PC-9 (cell line): ENCODE measurements at places on chromosomes 7 and 10. TPM values are rescaled to one million over a fixed set of nuclear protein-coding genes. Genes with fewer than 3 reads are reported as not detected.

DNA sequence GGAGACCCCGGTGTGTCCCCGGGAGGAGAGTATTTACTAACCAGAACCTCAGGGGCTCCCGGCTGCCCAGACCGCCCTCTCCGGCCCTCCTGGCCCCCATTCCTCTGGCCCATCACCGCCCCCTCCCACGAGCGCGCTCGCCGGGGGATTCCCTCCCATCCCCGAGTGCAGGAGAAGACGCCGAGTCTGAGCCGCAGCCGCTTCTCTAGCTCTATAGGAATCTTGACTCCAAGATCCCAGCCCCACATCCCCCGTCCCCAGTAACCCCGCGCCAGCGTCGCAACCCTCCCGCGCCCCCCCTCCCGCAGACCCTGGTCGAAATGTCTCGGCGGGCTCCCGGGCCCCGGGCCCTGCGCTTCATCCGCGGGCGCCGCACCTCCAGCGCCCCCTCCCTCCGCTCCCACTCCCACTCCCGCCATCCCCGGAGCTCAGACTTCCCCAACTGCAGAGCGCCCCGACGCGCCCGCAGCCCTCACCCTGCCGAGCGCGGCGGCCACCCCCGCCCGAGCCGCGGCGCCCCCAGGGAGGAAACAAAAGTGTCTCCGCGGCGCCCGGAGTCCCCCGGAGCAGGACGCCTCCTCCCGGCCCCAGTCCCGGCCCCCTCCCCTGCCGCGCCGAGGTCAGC, 541 bp downstream of the ELMO1 start:
- H3K27me3 ChIP-seq = peaks cover 19% of the 10 kb centered on the region; the same call in 1 of the 2 replicates
- no peak overlapping the region for H3K4me3 ChIP-seq
- H3K27ac ChIP-seq = no peak overlapping the region
- DNase-seq = no peak
- H3K4me1 ChIP-seq = no peaks in the 10 kb centered on the region
- no peaks in the 10 kb centered on the region for H3K36me3 ChIP-seq

DNA sequence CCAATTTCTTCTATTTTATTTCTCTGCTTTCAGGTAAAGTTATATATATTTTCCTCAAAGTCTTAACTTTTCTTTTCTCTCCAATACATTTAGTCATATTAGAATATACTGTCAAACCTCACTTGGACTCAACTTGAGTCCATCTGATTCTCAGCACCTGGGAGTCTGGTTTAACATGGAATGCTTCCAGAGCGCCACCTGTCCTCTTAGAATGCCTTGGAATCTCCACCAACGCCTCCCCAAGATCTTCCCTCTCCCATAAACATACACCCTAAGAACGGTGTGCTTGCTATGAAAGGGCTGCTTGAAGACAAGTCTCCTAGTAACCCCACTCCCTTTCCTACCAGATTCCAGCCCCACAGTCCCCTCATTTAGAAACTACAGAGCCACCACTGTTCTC, 229.1 kb upstream of the MKLN1 start:
- peaks cover 85% of the 10 kb centered on the region for H3K36me3 ChIP-seq
- peaks cover 2% of the 10 kb centered on the region for H3K4me1 ChIP-seq
- no peak overlapping the region for H3K27ac ChIP-seq
- no peak overlapping the region for H3K4me3 ChIP-seq
- no peak for DNase-seq

DNA sequence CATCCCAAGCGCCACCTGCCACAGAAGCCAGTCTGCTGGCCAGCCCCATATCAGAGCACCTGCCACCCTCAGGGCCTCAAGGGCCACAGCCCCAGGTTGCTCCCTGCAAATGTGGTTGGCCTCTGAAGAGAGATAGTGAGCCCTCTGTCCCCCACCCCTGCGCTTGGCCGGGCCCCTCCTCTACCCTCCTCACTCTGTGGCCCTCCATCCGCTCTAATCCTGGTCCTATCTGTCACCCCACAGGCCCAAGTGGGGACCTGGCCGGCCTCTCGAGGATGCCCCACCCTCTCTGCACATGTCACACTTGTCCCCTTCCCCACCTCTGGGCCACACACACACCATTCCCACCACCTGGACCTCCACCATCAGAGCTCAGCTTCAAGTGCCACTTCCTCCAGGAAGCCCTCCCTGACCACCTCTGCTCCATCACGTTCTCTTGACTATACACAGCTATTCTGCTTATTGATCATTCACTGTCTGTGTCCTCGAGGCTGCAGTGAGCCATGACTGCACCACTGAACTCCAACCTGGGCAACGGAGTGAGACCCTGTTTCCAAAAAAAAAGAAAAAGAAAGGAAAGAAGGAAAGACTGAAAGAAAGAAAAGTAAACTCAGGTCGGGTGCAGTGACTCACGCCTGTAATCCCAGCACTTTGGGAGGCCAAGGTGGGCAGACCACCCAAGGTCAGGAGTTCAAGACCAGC, 42.4 kb downstream of the TNRC18 start:
- DNase-seq = peak; percentile 31
- peaks cover 3% of the 10 kb centered on the region; the same call in 1 of the 2 replicates for H3K36me3 ChIP-seq
- no peak overlapping the region for H3K27ac ChIP-seq

Gene FOXI2
- not detected in 2 replicates for total RNA-seq

Gene NXPH1
- not detected in 2 replicates for total RNA-seq

DNA sequence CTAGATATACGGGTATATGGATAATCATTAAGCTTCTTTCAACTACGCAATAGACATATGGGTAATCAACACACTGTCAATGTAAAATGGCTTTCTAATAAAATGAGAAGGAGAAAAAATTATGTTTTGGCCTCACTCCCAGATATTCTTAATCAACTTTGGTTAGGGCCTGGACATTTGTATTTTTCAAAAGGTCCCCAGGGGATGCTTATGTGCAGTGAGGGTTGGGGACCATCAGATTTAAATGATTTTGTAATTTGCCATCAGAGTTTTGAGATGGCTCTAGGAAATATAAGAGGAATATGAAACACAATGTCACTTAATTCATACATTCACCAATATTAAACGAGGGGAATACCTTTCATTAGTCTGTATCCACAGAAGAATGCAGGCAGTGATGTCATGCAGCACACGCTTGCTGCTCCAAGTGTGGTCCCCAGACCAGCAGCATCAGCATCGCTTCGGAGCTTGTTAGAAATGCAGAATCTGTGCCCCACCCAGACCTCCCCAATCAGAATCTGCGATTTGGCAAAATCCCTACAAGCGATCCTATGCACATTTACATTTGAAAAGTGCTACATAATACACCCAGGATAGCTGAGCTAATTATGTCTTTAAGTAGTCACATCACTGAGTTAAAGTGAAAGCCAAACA, 75.1 kb downstream of the INHBA start:
- no peak overlapping the region for H3K27ac ChIP-seq
- H3K27me3 ChIP-seq = no peaks in the 10 kb centered on the region
